ENCODE measurements at places on chromosomes 1 and 21. TPM values are rescaled to one million over a fixed set of nuclear protein-coding genes. Genes with fewer than 3 reads are reported as not detected.

Gene RSPO1
- 1.8 TPM for total RNA-seq

Gene BMP8B
- total RNA-seq: 1.8 TPM

Gene IFFO2
- 47.8 TPM for total RNA-seq

Gene CRYAA
- total RNA-seq: not detected

Gene CA6
- total RNA-seq: not detected

Gene SUSD4
- total RNA-seq: 5.5 TPM

Gene NGF
- not detected for total RNA-seq

Gene ANKRD65
- 0.89 TPM for total RNA-seq

Gene ENAH
- total RNA-seq: 149 TPM

Gene PDPN
- 26.3 TPM for total RNA-seq

Gene CD34
- total RNA-seq: 13.9 TPM

Gene WNT3A
- total RNA-seq: not detected

Gene SNX27
- total RNA-seq: 31.2 TPM

Gene ADAMTS5
- total RNA-seq: 6.7 TPM

Gene AQP10
- not detected for total RNA-seq

Gene POU3F1
- total RNA-seq: not detected

Gene KRTAP13-2
- total RNA-seq: not detected

Gene NUP210L
- not detected for total RNA-seq

Gene SLAMF1
- total RNA-seq: not detected

Gene G0S2
- total RNA-seq: 75.2 TPM

Gene KDF1
- total RNA-seq: 2.9 TPM

Gene KLHL17
- total RNA-seq: 11.7 TPM

Gene RAP1GAP
- 22.3 TPM for total RNA-seq

Gene EXTL1
- total RNA-seq: 26.3 TPM

Gene RAB7B
- not detected for total RNA-seq

Gene OR2T2
- not detected for total RNA-seq

Gene KCNJ9
- total RNA-seq: not detected

Gene GPR25
- not detected for total RNA-seq

Gene TMPRSS3
- total RNA-seq: 13.6 TPM

Gene HAX1
- total RNA-seq: 36.2 TPM

Gene MYOC
- total RNA-seq: 0.37 TPM

Gene PCSK9
- total RNA-seq: 1.7 TPM

Gene AADACL4
- not detected for total RNA-seq

Gene KISS1
- not detected for total RNA-seq

Gene SPRR1B
- total RNA-seq: not detected

Gene PLA2G2F
- not detected for total RNA-seq

Gene TBX19
- 1.8 TPM for total RNA-seq

Gene GUCA2B
- total RNA-seq: not detected

Gene SPRR3
- total RNA-seq: not detected

Gene LRRIQ3
- 2.2 TPM for total RNA-seq

Gene LRRC71
- total RNA-seq: not detected

Gene CYP4Z1
- not detected for total RNA-seq

Gene IL19
- not detected for total RNA-seq

Gene S100A3
- total RNA-seq: not detected

Gene PTCH2
- total RNA-seq: 1.8 TPM

Gene SPRR2G
- not detected for total RNA-seq

Gene F3
- 206 TPM for total RNA-seq

Gene UTS2
- 0.73 TPM for total RNA-seq

Gene RPTN
- total RNA-seq: not detected

Gene TMEM200B
- total RNA-seq: not detected

Gene TRAF3IP3
- total RNA-seq: 9.6 TPM

Gene RASSF5
- 44.5 TPM for total RNA-seq

Gene CLCA4
- total RNA-seq: not detected

All from stomach (tissue), 19 donors.